ENCODE measurements at places on chromosomes 1 and 21.
A peak's percentile ranks its signal among the peaks of the same experiment; 100 is the strongest.

DNA sequence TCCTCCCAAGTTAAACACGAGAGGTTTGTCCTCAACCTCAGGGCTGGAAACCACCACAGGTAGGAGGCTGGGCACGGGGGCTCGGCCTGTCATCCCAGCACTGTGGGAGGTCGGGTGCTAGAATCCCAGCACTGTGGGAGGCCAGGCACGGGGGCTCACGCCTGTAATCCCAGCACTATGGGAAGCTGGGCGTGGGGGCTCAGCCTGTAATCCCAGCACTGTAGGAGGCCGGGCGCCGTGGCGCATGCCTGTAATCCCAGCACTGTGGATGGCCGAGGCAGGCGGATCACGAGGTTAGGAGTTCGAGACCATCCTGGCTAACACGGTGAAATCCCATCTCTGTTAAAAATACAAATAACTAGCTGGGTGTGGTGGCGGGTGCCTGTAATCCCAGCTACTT lies 6.7 kb upstream of the CDK11A start:
- DNase-seq, result no peak

- no peak for DNase-seq
Observed at GRCh38 chr1:21955501-21956281, 18.6 kb upstream of the HSPG2 start.

DNA sequence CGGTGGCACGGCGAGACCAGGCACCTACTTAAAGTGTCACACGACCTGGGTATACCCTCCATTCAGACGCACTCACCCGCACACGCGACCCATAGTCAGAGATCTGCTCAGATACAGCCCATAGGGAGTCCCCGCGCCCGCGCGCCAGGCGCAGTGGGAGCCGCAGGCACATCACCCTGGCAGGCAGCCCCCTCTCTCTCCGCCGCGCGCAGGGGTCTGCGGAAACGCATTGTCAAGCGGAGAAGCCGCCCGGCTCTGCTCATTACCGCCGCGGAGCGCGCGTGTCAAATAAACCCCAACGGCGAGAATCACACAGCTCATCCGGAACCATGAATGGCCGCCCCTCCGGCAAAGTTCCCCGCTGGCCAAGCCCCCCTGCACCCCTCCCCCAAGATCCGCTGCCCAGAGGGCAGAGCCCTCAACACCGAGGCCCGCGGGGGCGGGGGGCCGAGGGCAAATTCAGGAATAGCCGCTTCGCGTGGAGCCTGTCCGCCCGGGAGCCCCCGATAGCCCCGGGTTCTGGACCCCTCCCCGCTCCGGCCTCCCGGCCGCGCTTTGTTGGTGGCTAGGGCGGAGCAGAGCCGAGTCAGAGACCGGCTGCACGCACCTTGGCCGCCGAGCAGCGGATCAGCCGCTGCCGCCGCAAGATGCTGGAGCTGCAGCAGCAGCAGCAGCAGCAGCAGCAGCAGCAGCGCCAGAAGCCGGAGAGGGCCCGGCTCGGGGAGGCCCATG lies 522 bp downstream of the LRP8 start:
- peak; percentile 67 for DNase-seq

DNA sequence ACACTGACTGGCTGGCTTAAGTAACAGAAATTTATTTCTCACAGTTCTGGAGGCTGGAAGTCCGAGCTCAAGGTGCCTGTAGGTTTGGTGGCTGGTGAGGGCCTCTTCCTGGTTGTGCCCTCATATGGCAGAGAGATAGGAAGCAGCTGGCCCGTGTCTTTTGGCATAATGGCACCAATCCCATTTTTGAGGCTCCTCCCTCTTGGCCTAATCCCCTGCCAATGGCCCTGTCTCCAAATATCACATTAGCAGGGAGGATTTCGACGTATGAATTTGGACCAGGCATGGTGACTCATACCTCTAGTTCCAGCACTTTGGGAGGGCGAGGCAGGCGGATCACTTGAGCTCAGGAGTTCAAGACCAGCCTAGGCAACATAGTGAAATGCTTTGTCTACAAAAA lies 37.4 kb downstream of the AGPAT3 start:
- no peak for DNase-seq

DNA sequence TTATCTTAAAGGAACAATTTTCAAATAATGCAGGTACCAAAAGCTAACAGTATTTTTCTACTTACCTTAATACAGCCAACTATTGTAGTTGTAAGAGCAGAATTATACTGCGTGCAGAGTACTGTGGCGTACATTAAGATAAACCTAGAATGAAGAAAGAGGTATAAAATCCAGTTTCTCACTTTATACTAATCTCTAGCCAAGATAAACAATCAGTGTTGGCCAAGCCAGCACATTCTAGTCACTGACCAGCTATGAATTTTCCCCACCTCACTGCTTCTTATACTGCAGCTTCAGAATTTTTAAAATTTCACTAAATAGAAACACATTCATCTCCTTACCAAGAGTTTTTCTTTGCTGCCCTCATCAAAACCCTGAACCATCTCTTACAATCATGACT lies 33.6 kb downstream of the SLC35D1 start:
- no peak for DNase-seq

DNA sequence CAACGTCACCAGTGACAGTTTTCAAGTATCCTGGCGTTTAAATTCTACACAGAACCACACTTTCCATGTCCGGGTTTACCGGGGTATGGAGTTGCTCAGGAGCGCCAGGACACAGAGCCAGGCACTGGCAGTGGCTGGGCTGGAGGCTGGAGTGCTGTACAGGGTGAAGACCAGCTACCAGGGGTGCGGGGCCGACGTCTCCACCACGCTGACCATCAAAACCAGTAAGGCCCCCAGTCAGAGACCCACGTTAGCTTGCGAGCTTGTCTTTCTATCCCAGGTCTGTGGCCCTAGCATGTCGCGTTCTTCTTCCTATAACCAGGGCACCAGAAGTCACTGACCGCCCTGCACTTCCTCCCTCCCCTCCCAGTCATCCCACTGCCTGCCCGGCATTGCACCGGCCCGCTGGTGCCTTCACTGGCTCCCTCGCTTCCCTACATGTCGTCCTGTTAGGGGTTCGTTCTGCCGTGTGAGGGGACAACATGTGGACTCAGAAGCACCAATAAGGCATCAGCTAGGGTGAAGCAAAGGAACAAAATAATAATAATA lies 27.9 kb downstream of the UMODL1 start:
- no peak for DNase-seq
